ENCODE measurements at places on chromosomes 13 and 19. TPM values are rescaled to one million over a fixed set of nuclear protein-coding genes. Genes with fewer than 3 reads are reported as not detected.

Gene POSTN
- 5.1 TPM for total RNA-seq

Gene SPRED3
- total RNA-seq: 1.8 TPM

GRCh38 chr19:28537896-28538295, 675.1 kb downstream of the UQCRFS1 start:
- H3K27me3 ChIP-seq: no peaks in the 10 kb centered on the region
- H3K36me3 ChIP-seq: no peaks in the 10 kb centered on the region
- DNase-seq: no peak
- no peaks in the 10 kb centered on the region for H3K4me1 ChIP-seq

- no peak for DNase-seq
- H3K4me3 ChIP-seq: no peak overlapping the region
- H3K27me3 ChIP-seq: no peaks in the 10 kb centered on the region
- H3K27ac ChIP-seq: no peak overlapping the region
- H3K36me3 ChIP-seq: no peaks in the 10 kb centered on the region
These were observed 96.8 kb downstream of the GPR12 start for GRCh38 chr13:26663791-26664190.

- no peak overlapping the region for H3K27ac ChIP-seq
- H3K36me3 ChIP-seq: peaks cover 14% of the 10 kb centered on the region
- H3K4me3 ChIP-seq: no peak overlapping the region
- no peaks in the 10 kb centered on the region for H3K27me3 ChIP-seq
These were observed 43.6 kb upstream of the LPAR6 start for GRCh38 chr13:48456546-48456945.

- H3K27ac ChIP-seq: peak within 1 kb of the TSS; percentile 93
- peak; percentile 94 for DNase-seq
- no peaks in the 10 kb centered on the region for H3K36me3 ChIP-seq
- peak within 1 kb of the TSS; percentile 56 for H3K4me3 ChIP-seq
- H3K27me3 ChIP-seq: no peaks in the 10 kb centered on the region
These were observed at the start of gene ZNF135 for GRCh38 chr19:58059003-58059670. Gene ZNF135 (plus strand): TSS chr19:58059282. CDS start chr19:58060003, 721 bp downstream.

Gene GNG7
- total RNA-seq: 20.4 TPM

- DNase-seq: no peak
- H3K4me3 ChIP-seq: no peak overlapping the region
- peaks cover 10% of the 10 kb centered on the region for H3K4me1 ChIP-seq
- no peak overlapping the region for H3K27ac ChIP-seq
These were observed 40.5 kb downstream of the DZIP1 start for GRCh38 chr13:95603887-95604555.

GRCh38 chr19:6750062-6750461, 10.6 kb downstream of the TRIP10 start:
- peaks cover 9% of the 10 kb centered on the region for H3K4me1 ChIP-seq
- no peak overlapping the region for H3K4me3 ChIP-seq
- no peak for DNase-seq
- H3K27me3 ChIP-seq: no peaks in the 10 kb centered on the region
- no peak overlapping the region for H3K27ac ChIP-seq
- peaks cover 42% of the 10 kb centered on the region for H3K36me3 ChIP-seq

Gene VWA8
- 22.9 TPM for total RNA-seq

- no peaks in the 10 kb centered on the region for H3K36me3 ChIP-seq
- no peak overlapping the region for H3K4me3 ChIP-seq
- DNase-seq: peak; percentile 93
These were observed 19.2 kb downstream of the RCN3 start for GRCh38 chr19:49546825-49547565.

DNA sequence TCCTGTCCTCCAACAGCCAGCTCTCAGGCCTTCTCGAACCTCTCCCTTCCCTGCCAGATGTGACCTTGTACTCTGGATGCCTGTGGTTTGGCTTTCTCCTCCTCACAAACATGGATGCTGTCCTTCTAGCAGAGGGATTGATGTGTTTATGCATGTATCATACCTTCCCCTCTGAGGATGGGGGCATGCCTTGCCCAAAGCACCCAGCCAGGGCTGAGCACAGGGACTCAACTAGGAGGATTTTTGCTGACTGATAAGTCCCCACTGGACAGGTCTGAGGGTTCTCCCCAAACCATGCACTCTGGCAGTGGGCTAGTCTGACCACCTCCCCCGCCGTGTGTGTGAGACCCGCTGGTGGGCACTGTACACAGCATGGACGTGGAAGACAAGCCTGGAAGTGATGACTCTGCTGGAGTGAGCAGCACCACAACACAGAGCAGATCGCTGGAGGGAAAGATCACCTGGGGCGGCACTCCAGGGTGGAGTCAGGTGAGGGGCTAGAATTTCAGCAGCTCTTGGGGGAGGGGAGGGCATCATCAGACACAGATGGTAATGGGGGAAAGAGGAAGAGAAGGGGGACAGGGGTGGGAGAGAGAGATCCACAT, 360.3 kb upstream of the ZNF507 start:
- H3K4me1 ChIP-seq: no peaks in the 10 kb centered on the region
- H3K36me3 ChIP-seq: no peaks in the 10 kb centered on the region
- H3K27ac ChIP-seq: no peak overlapping the region
- no peak overlapping the region for H3K4me3 ChIP-seq
- DNase-seq: no peak
- H3K27me3 ChIP-seq: no peaks in the 10 kb centered on the region

Gene CGB1
- not detected for total RNA-seq

Gene KIR3DL2
- total RNA-seq: not detected

Gene CEACAM4
- not detected for total RNA-seq

GRCh38 chr13:24270639-24271141, 38.7 kb upstream of the C1QTNF9 start:
- peak overlapping the region; percentile 24 for H3K27ac ChIP-seq
- DNase-seq: peak; percentile 40
- no peaks in the 10 kb centered on the region for H3K27me3 ChIP-seq
- no peaks in the 10 kb centered on the region for H3K36me3 ChIP-seq

Gene KCNN4
- total RNA-seq: 0.60 TPM

GRCh38 chr19:13401388-13401787, 104.9 kb downstream of the CACNA1A start:
- no peaks in the 10 kb centered on the region for H3K27me3 ChIP-seq
- peak; percentile 70 for DNase-seq
- H3K36me3 ChIP-seq: no peaks in the 10 kb centered on the region

Gene GARRE1
- 28.6 TPM for total RNA-seq

- H3K4me1 ChIP-seq: peaks cover 13% of the 10 kb centered on the region
- no peaks in the 10 kb centered on the region for H3K36me3 ChIP-seq
- DNase-seq: peak; percentile 58
- H3K27me3 ChIP-seq: no peaks in the 10 kb centered on the region
These were observed 689 bp downstream of the ING1 start for GRCh38 chr13:110713981-110714796.

Gene STARD13
- total RNA-seq: 23.5 TPM

GRCh38 chr13:60019119-60019993, 144.4 kb downstream of the DIAPH3 start:
- H3K27me3 ChIP-seq: no peaks in the 10 kb centered on the region
- no peaks in the 10 kb centered on the region for H3K36me3 ChIP-seq
- peak; percentile 62 for DNase-seq
- no peak overlapping the region for H3K27ac ChIP-seq

DNA sequence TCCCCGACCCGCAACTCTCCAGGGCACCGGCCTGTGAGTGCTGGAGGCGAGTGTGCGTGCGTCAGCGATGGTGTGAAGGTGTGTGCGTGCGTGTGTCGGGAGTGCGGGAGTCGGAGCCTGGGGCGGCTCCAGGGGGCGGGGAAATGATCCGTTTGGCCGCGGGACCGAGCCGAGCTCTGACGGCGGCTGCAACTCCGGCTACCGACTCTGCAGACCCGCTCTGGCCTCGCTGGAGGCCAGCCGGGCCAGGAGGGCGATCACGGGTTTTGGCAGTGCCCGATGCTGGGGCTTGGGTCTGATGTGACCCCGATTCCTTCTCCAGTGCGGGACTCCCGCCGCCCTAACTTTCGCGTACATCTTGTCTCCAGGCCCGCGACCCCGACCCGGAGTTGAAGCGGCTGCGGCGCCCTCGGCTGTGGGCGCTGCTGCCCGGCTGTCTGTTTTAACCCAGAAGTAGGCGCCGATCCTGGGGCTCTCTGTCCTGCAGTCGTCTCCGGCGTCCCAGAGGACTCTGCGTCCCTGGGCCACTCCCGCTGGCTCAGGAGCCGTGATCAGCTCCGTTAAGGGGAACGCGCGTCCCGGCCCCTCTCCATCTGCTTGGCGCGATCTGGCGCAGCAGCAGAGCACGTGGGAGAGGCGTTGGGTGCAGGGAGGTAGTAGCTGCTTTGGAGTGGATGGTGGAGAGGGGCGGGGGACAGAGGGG, 1.2 kb downstream of the CHST8 start:
- no peaks in the 10 kb centered on the region for H3K36me3 ChIP-seq
- peaks cover 82% of the 10 kb centered on the region for H3K27me3 ChIP-seq
- DNase-seq: no peak
- peaks cover 10% of the 10 kb centered on the region for H3K4me1 ChIP-seq
- H3K27ac ChIP-seq: no peak overlapping the region
- peak overlapping the region; percentile 64 for H3K4me3 ChIP-seq

DNA sequence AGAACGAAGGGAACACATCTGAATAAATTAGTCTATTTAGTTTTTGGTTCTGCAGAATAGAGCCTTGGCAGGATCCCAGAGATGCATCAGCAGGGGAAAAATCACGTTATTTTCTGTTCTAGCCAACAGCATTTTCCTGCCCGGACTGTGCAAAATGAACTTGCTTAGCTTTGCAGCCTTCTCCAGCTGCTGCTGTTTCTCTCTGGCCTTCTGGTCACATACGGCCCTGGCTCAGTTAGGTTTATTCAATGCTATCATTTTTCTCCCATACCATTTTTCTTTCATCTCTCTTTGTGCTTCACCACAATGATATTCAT, 110.4 kb upstream of the KL start:
- no peak overlapping the region for H3K4me3 ChIP-seq
- DNase-seq: no peak

DNA sequence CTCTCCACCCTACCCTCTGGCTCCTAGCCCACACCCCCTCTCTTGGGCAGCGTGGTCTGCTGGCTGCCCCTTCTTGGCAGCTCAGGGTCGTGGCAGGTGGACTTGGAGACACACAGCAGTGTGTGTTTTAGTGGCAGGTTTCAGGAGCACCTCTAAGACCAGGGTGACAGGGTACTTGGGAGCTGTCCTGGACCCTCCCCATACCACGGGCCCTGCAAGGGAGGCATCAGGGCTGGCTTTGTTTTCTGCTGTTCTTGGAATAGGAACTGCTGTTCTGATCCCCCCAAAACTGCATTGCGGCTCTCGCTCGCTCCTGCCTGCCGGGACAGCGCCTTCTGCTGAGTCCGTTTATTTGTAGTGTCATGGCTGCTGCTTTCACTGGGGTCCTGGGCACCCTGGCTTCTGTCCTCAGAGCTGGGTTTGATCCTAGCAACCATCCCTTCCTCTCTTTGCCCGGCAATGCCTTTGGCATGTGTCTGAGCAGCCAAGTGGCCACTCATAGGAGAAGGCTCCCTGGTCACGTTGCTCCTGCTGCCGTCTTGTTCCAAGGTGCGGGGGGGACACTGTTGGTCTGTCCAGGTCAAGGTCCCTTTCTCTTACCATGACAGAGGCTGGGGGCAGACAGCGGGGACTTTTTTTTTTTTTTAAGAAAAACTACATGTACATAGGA, 12.1 kb downstream of the COMP start:
- H3K27ac ChIP-seq: no peak overlapping the region
- peaks cover 57% of the 10 kb centered on the region for H3K27me3 ChIP-seq
- H3K4me1 ChIP-seq: no peaks in the 10 kb centered on the region
- no peak overlapping the region for H3K4me3 ChIP-seq
- no peaks in the 10 kb centered on the region for H3K36me3 ChIP-seq
- DNase-seq: no peak

- H3K27me3 ChIP-seq: peaks cover 3% of the 10 kb centered on the region
- no peaks in the 10 kb centered on the region for H3K4me1 ChIP-seq
- H3K4me3 ChIP-seq: no peak overlapping the region
- no peak overlapping the region for H3K27ac ChIP-seq
- H3K36me3 ChIP-seq: no peaks in the 10 kb centered on the region
These were observed 91.7 kb upstream of the ANKRD10 start for GRCh38 chr13:111006506-111007031.

Gene CCDC70
- total RNA-seq: not detected

- no peaks in the 10 kb centered on the region for H3K4me1 ChIP-seq
- H3K36me3 ChIP-seq: no peaks in the 10 kb centered on the region
- H3K27ac ChIP-seq: no peak overlapping the region
- DNase-seq: no peak
These were observed 284.1 kb upstream of the ZNF507 start for GRCh38 chr19:32061315-32061714.

Gene C2CD4C
- 4.1 TPM for total RNA-seq

DNA sequence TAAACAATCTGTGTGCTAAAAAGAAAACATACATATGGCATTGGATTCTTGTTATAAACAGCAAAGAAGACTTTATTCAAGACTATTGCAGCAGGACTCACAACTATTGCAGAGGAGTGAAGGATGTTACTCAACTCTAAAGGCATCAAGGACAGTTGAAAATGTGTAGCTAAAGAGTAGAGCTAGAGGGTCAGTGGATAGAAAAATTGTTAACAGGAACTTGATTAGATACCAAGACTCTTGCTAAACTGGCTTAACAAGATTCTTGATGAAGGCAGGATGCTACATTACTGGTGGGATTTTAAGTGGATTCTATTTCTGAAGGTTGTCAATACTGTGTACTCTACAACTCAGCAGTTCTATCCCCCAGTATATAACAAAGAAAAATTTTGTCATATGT, 1183.3 kb downstream of the SLITRK1 start:
- H3K36me3 ChIP-seq: no peaks in the 10 kb centered on the region
- H3K27ac ChIP-seq: no peak overlapping the region
- no peak overlapping the region for H3K4me3 ChIP-seq
- H3K27me3 ChIP-seq: no peaks in the 10 kb centered on the region

DNA sequence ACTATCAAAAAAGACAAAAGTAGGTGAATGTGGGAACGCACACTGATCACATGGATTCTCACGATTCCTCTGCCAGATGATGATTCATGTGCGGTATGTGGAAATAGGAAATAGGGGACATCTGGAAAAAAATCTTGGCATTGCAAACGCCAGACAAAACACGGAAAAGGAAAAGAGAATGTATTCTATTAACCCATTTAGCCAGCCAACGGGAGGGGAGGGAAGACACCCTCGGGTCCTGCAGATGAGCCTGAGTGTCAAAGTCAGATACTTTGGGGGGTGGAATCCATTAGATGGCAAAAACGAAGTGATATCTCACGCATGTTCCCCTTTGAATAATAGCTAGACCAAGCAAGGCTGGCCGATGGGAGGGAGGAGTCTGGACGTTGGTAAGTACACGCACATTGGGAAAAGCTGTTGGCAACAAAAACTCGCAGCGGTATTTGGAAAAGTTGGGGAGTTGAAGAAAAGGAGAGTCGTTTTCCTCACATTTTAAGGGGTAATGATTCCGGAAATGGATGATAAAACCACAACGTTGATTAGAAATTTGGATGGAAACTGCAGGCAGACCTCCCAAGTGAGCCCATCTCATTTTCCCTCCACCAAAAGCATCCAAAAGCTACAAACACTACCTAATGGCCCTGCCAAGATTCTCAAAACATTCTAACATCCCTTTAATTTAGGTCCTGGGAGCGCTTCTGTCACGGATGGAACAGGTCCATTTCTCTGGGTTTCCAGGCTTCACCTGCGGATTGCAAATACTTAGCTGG, 73.6 kb downstream of the COL4A1 start:
- peaks cover 6% of the 10 kb centered on the region for H3K4me1 ChIP-seq
- no peak overlapping the region for H3K27ac ChIP-seq
- DNase-seq: no peak
- H3K4me3 ChIP-seq: no peak overlapping the region
- H3K27me3 ChIP-seq: no peaks in the 10 kb centered on the region

GRCh38 chr19:48739404-48740163, 826 bp downstream of the RASIP1 start:
- H3K27me3 ChIP-seq: peaks cover 24% of the 10 kb centered on the region
- no peaks in the 10 kb centered on the region for H3K4me1 ChIP-seq
- no peaks in the 10 kb centered on the region for H3K36me3 ChIP-seq

Gene KLHL1
- total RNA-seq: not detected

Measured in cardiac muscle cell (in vitro differentiated cells and primary cell).